ENCODE measurements at places on chromosomes 1 and 21.

GRCh38 chr1:17465228-17465627, 25.8 kb upstream of the RCC2 start:
- no peak for DNase-seq

DNA sequence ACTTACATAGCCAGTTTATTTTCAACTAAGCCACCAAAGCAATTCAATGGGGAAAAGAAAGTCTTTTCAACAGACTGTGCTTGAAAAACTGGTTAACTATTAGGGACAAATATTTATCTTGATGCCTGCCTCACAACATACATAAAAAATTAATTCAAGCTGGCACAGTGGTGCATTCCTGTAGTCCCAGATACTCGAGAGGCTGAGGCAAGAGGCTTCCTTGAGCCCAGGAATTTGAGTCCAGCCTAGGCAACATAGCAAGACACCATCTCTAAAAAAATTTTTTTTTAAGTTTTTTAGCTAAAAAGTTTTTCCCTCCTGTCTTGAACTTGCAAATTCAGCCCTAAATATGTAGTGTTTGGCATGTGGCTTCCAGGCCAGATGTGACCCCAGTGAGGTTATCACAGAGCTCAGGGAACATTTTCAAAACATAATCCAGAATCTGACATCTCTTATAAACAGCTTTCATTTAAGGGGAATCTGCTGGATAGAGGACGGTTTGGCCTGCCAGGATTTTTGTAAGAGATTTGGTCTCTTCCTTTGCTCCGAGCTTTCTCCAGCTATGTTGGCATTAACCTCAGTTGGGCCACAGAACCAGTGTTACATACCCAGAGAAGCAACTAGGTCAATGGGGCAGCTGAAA, 46.4 kb downstream of the COL6A1 start:
- no peak for DNase-seq

DNA sequence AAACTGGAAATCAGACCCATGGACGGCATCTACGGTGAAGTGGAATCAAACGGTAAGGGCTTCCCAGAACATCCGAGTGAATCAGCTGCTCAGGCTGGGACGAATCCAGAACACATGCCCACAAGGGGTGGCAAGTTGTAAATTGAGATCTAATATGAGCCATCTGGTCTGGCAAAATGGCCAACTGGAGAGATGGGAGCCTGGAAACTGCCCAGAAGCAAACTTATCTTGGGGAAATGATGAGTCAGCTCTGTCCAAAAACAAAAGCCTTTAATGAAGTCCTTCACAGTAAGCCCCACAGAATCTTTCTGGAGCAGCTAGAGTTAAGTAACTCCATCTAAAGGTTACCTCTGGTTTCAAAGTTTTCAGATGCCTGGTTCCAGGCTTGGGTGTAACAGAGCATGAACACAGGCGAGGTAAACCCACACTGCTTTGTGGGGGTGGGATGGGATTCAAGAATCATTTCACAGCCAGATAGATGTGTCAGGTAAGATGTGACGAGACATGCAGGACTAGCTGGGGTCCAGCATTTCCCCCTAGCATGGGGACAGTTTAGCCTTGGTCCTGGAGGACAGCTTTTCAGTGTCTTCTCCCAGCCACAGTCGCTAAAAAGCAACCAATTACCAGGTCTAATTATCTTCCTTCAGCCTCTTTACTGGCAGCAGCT, 10.5 kb upstream of the SRP9 start:
- DNase-seq: no peak

- DNase-seq: no peak
Measured at GRCh38 chr1:232322162-232322734, 307.7 kb downstream of the SIPA1L2 start.

DNA sequence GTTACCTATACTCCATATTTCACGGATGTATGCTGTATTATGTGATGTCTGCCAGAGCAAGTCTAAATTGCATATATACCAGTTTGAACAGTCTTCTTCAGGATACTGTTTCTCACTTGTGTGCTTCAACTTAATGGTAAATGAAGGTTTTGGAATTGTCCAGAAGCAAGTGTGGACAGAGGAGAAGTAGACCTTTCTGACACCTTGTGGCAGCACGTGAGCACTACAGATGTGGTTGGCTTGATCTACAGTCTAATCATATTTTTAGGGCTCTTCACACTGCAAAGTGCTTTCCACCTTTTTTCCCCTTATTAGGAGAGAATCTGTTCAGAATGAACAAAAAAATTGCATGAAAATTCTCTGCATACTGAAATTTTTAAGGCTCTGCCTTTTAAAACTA, 10.9 kb downstream of the MORC3 start:
- no peak for DNase-seq

GRCh38 chr1:81305997-81306452, 494.7 kb upstream of the ADGRL2 start:
- peak; percentile 41 for DNase-seq

- DNase-seq: no peak
Measured at GRCh38 chr1:24984800-24985522, 54.9 kb upstream of the RUNX3 start.

DNA sequence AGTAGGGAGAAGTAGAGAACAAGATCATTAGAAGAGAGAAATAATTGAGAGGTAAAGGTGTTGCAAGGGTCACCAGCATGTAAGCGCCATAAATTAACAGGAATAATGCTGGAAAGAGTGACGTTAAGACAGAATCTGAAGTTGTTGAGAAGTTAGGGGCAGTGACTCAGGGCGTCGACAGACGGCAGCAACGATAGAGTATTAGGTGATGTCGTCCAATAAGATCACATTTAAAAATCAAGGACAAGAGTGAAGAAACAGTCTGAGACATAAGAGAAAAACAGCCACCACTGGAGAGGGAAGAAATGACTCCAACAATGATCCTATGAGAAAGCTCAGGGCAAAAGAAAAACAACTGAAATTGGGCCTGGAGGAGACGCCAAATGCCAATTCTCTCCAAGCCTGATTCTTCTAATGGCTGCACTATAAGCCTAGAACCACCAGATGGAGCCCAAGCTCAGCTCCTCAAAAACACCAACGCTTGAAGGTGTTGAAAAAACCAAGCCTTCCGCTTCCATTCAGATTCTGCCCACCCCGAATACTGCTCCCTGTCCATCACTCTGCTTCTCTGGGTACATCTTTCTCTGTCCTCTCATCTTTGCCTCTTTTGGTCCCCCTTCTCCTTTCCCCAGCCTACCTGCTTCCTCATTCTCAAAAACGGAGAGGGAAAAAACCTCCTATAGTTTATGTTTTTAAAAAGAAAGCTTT, 70.0 kb downstream of the LUZP1 start:
- DNase-seq: no peak

- no peak for DNase-seq
Measured at GRCh38 chr1:2544093-2544874, 11.9 kb upstream of the TNFRSF14 start.

DNA sequence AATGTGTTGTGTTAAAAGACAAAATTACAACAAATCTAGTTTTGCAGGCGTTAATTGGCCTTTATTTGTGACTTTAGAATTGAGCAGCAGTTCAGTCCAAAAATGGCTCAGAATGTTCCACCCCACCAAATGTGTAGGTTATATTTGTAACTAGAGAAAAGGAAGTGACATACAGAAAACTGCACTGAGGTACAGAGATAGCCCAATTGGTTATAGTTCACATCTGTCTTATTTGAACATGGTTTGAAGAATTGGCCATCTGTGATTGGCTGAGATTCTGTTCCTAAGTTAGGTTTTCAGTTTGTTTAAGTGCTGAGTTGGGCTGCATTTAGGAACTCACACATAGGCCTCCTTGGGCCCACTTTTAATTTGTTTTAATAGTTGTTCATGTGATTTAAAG, 12.0 kb upstream of the FMO2 start:
- DNase-seq: no peak

GRCh38 chr1:117370071-117370470, 2.8 kb downstream of the MAN1A2 start:
- no peak for DNase-seq

GRCh38 chr1:218585511-218586184, 240.5 kb downstream of the TGFB2 start:
- no peak for DNase-seq

DNA sequence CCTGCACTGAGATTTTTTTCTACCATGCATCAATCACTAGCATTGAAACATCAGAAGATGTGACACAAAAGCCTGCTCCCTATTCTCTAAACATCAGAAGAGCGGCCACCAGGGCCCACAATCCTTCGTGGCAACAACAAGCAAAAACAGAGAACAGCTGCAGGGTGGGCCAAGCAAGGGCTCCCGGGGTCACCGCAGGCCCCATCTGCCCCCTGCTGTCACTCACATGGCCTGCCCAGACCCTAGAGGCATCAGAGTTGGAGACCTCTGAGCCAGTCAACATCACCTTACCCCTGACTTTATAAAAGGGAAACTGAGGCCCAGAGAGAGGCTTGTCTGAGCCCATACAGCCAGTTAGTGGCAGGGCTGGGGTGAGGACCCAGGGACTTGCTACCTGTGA, 1.8 kb downstream of the LAPTM5 start:
- no peak for DNase-seq

- no peak for DNase-seq
Measured at GRCh38 chr1:101250656-101251272, 13.9 kb downstream of the S1PR1 start.

DNA sequence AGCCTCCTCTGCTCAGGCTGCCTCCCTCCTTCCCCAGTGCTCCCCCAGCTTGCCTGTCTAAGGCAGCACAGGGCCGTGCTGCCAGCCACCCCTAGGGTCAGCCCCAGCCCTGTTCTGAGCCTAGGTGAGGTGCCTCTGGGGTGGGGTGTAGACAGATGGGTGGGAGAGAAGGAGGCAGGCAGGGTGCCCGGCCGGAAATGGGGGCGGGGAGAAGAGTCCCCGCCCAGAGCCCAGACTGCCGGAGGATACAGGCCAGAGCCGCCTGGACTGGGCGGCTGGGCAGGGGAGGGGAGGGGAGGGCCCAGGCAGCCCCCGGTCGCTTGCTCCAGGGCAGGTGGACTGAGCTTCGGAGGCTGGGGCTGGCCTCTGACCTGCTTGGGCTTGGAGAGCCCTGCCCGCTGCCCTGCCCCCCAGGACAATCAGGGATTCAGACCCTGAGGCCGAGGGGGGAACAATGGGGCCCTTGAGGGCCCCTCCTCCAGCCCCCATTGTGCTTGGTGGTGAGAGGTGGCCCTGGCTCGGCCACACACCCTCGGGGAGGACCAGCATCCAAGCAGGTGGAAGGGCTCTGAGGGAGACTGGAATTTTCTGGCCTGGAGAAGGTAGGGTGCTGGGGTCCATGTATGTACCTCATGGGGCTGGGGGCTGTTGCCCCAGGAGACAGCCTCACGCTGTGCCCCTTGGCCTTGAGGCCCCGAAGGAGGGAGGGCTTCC, at the start of gene GJC2:
GJC2 (plus strand) TSS at position 525 of the 714 bp plus-strand sequence. CDS start 7,829 bp downstream, outside the sequence.
- DNase-seq: no peak

- no peak for DNase-seq
Measured at GRCh38 chr1:20507248-20507563, 745 bp downstream of the MUL1 start.

DNA sequence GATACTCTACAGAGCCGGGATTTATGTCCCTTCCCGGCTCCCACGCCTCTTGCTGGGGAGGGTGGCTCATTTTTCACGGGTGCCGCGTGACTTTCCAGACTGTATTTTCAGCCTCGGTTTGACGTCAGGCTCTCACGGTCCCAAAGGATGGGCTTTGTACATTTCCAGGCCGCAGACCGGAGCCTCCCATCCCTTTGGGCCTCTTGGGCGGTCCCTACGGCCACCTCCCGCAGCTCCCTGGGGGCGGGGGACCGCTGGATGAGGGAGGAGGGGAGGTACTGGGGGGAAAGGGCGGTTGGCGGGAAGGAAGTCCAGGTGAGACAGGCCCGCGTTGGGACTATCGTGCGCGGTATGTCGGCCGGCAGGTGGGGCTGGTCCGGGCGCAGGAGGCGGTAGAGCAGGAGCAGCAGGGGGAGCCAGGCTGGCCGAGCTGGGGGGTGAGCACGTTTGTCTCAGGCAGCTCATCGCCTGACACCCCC, 17.9 kb downstream of the UBL4B start:
- DNase-seq: peak; percentile 35

GRCh38 chr1:167904652-167905130, 9.2 kb downstream of the ADCY10 start:
- no peak for DNase-seq

- no peak for DNase-seq
Measured at GRCh38 chr1:235783148-235783776, 83.4 kb downstream of the LYST start.

DNA sequence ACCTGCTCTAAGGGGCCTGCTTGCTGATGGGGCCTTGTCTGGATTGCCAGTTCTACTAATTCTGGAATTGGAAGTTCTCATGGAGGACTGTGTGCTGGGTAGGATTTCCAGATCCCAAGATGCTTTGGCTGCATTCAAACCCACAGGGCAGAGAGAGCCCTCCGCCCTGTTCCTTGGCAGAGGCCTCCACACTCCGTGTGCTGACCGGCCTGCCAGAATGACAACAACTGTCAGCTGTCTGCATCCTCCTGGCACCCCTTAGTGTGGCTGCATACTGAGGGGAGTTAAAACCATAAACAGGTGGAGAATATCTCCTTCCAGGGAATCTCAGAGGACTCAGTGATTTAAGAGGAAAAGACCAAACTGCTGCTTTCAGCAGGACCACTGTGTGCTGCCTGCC, 60.7 kb downstream of the ADARB1 start:
- no peak for DNase-seq
